ENCODE measurements at places on chromosomes 2 and 18. TPM values are rescaled to one million over a fixed set of nuclear protein-coding genes. Genes with fewer than 3 reads are reported as not detected.
A peak's percentile ranks its signal among the peaks of the same experiment; 100 is the strongest.

GRCh38 chr2:156986339-156986988, 271.0 kb upstream of the GALNT5 start:
- DNase-seq: no peak

DNA sequence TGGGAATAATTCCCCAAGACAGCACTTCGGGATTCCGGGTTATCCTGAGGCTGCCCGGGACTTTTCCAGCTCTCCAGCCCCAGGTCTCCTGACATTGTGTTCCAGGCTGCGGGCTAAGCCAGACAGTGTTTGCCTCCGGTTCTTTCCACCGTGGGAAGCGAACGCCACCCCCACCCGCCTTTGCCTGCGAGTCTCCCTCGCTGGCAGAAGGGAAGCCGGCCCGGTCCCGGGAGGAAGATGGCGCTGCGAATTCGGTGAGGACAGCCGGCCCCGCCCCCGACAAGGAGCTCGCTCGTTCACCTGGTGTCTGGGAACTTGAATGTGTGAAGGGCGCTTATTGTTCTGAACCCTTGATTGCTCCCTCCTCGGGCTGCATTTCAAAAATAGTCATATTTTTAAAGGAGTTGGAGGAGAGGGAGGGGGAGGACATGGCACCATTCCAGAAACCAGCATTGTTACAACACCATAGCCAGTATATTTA, 2.9 kb downstream of the LRATD1 start:
- peak; percentile 78 for DNase-seq

The TPGS2 gene
- total RNA-seq: 66.3 TPM

DNA sequence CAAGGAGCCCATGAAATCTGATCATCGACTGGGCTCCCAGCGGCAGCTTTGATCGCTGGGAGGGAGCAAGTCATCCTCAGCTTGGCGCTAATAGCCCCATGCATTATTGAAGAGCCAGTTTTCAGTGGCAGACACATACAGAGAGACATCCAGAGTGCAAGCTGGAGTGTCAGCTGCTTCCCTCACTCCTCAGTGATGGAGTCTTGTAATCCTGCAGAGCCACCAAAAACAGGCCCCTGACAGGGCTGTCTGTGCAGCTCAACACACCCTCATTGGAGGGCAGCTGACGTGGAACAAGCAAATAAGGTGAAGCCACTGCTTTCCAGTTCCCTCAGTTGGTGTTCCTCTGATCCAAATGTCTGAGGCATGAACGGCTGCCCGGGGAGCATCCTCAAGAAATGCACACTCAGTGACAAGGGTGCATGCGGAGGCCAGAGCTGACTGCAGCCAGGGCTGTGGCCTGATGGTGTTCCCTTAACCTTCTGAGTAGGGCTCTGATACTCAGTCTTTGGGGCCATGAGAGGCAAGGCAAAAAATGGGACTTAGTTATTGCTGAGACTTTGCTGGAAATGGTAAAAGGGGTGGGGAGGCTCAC, 97.4 kb downstream of the RHOB start:
- DNase-seq: no peak

The GEN1 gene
- 8.6 TPM for total RNA-seq

DNA sequence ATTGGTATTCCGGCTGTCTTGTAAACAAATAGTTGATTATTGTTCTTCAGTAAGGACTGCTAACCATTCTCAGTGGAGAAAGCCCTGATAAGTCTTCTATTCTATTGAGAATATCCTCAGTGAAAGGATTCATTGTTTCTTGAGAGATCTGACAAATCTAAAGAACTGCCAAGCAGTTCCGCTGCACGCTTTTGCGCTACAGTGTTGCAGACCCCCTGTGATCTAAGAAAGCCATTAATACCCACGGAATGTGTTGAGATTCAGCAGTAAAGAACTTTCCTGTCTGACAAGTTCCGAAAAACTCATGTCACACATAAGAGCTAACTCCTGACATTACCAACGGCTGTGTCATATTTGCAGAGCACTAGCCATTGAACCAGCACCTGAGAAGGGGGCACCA, 63.8 kb downstream of the ZNF236 start:
- no peak for DNase-seq

GRCh38 chr2:101623031-101623521, 74.4 kb upstream of the MAP4K4 start:
- no peak for DNase-seq

The CYB5A gene
- 566 TPM for total RNA-seq

DNA sequence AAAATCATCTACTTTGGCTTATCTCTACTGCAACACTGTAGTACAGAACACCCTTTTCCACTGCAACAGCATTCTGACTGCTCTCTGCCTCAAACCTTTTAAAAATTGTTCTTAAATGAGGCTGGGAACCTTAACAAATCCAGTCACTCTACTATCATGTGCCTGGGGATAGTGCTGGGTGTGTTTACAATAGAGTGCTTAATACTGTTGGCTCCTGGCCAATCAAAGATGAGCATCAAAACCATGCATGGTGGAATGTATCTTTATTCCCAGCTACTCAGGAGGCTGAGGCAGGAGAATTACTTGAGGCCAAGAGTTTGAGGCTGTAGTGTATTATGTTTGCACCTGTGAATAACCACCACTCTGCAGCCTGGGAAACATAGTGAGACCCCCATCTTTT, 7.4 kb downstream of the ANKAR start:
- no peak for DNase-seq

GRCh38 chr2:73070643-73071359, 711 bp downstream of the SFXN5 start:
- DNase-seq: no peak

GRCh38 chr2:17195016-17195415, 323.2 kb downstream of the RAD51AP2 start:
- no peak for DNase-seq

The STAMBP gene
- 49.0 TPM for total RNA-seq

The PFN4 gene
- 0.35 TPM for total RNA-seq

The ZFP36L2 gene
- 209 TPM for total RNA-seq

DNA sequence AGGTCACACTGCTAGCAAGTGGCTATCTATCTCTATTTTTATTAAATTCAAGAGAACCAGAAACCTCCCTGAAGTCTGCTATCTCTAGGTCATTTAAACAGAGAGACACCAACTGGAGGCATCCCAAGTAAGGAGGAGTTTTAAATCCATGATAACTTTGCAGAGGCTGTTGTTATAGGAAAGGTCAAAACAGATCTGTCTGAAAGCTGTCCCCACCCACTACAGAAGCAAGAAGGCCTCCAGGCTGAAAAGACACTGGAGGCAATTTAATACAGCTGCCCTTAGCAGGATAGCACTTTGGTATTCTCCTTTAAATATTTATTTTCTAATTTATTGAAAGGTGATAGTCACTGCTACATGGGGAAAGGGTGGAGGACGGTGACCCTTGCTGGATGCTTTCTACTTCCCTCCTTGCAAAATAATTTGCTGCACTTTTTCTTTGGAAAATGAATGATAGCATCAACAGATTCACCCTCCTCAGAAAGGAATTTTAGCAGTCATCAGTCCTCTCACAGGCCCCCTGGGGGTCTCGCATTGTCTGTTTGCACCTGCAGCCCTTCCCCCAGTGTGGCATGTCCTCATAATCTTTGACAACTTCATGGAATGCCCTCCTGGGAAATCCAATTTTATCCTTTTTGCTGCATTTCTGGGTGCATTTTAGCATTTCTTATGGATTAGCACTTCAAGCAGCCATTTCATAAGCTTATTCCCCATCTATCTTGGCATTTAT, 429.5 kb upstream of the TNP1 start:
- no peak for DNase-seq

DNA sequence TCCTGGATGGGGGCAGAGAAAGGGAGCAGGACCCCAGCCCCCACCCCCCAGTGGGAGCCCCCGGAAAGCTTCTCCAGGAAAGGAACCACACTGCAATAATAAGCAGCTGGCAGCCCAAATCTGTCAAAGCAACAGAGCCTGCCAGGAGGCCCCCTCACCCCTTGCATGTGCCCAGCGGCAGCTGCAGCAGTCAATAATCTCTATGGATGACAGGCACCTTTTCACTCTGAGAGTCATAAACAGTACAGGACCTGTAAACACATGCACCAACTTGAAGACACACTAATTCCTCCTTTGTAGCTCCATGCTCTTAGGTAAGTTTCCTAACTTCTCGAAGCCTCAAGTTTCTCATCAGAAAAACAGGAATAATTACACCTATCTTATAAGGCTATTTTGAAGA, 26.2 kb upstream of the KDM3A start:
- DNase-seq: no peak

GRCh38 chr18:13370995-13371625, 152.6 kb downstream of the LDLRAD4 start:
- no peak for DNase-seq

DNA sequence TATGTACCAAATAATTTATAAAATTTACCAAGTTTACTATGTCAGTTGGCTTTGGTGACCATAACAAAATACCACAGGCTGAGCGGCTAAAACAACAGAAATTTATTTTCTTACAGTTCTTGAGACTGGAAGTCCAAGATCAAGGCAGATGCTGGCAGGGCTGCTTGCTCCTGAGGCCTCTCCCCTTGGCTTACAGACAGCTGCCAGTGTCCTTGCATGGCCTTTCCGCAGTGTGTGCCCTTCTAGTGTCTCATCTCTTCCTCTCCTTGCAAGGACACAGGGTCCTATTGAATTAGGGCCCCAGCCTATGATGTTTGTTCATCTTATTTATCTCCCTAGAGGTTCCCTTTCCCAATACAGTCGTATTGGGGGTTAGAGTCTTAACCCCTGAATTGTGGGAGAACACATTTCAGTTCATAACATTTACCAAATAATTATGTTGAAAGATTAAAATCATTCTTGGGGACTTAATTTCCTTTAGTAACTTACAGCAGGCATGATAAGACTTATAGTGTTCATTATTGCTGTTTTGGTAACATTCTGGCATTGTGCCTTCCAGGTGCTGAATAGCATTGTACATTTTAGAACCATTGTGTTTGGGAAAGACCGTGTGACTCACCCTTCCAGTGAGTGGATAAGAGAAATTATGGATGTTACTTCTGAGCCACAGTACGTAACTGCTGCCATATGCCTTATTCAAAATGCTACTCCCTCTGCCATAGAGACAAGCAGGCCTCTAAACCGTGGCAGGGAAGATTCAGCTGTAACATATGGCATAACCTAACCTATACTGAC, 317.5 kb downstream of the TMX3 start:
- no peak for DNase-seq

GRCh38 chr2:28465148-28465885, 30.5 kb upstream of the PLB1 start:
- no peak for DNase-seq

DNA sequence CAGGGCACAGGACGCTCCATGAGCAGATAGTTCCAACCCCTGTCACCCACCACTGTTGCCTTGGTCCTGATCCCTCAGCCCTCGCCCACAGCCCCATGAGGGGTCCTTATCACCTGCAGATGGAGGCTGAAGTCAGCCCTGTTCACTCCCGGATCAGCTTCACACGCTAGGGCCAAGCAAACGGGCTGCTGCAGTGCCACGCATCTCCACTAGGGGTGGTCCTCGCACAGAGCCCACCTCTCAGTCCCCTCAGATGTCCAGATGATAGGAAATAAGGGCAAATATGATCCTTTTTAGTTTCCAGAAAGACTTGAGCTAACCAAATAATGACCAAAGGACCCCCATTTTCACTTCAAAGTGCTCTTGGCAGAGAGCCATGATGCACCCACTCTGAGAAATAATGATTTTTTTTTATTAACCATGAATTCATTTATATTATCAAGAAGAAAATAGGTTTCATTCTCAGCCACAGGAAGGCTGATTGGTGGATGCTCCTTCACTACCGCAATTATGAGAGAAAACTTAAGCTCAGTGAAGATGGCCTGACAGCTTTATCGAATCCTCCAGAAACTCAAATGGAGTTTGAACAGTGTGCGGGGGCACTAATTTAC, 71.9 kb upstream of the KLHL29 start:
- DNase-seq: no peak

DNA sequence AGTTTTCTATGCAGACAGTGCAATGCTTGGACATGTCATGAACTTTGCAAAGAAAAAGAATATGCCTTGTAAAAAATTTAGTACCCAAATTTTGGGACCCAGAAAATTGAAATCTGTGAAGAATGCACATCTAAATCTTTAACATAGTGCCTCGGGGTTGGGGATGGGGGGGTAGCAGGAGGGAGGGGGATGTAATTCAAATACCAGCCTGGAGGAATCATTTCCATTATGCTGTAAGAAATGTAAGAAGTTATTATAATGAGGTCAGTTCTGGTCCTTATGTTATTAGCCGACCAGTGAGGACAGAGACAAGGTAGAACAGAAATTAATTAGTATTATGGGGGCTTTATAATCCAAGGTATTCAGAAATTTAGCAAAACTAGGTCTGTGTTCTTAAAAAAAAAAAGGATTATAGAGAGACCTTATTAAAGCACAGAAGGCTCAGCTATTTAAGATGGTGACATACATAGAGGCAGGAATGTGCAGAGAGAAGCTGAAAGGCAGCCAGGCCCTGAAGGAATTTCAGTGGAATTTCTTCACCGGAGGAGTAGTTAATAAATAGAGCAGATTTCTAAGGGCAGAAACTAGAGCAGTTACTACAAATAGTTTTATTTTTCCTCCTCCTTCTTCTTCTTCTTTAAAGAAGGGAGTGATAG, 89.0 kb upstream of the RBMS1 start:
- no peak for DNase-seq

The CRYGD gene
- not detected for total RNA-seq

DNA sequence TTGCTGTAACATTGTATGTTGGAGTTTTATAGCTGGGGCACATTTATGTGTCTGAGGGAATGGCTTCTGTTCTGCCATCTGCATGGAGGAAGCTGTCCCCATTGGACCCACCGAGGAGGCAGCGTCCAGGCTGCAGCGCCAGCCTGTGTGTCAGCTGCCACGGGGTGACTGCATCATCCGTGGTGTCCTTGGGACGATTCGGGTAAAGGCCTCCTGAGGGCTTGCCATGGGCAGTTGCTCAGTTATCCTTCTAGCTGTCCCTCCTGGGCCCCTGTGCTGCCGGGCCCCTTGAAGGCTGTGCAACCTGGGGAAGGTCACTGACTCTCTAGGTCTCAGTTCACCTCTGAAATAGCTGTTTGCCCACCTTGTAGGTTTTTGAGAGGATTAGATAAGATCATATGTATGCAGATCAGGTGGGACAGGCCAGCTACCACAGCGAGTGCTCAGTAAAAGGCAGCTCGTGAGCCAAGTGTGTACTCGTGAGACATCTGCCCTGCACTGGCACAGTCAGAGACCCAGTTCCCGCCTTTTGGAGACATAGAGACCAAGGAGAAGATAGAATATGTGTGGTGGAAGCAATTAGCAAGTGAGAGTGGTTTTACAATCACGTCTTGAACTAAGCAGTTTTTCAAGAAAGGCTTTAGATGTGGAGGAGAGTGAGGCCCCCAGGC, 10.6 kb downstream of the LDLRAD4 start:
- DNase-seq: no peak

The TBR1 gene
- not detected for total RNA-seq

All from mucosa of gallbladder (tissue), 1 donor.